ENCODE measurements at places on chromosomes 16 and 17.

- no peak for DNase-seq
Measured at GRCh38 chr16:55706739-55707384, 51.1 kb downstream of the SLC6A2 start.

GRCh38 chr16:71288890-71289731, at the start of gene CMTR2:
Gene CMTR2 (minus strand): TSS chr16:71289402. CDS start chr16:71285920, 3,482 bp downstream.
- peak; percentile 75 for DNase-seq

GRCh38 chr16:3536271-3536731, 35.5 kb downstream of the CLUAP1 start:
- no peak for DNase-seq

- no peak for DNase-seq
Measured at GRCh38 chr16:86748652-86749051, 170.3 kb downstream of the FOXL1 start.

- no peak for DNase-seq
Measured at GRCh38 chr17:56681561-56682266, 88.2 kb downstream of the NOG start.

DNA sequence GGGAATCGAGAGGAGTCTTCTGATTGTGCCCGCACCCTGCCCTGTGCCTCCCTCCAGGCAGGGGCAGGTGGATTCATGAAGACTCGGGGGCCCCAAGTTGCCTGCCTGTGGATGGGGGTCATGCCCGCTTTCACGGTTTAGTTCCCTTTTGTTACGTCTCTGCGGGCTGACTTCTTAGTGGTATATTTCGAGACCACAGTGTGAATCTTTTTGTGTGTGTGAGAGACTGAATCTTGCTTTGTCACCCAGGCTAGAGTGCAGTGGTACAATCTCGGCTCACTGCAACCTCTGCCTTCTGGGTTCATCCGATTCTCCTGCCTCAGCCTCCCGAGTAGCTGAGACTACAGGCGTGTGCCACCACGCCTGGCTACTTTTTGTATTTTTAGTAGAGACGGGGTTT, 18.1 kb upstream of the RNF213 start:
- DNase-seq = no peak

- DNase-seq = no peak
Measured at GRCh38 chr16:4626396-4626795, 1.8 kb downstream of the MGRN1 start.

GRCh38 chr16:77869997-77870813, 81.8 kb downstream of the VAT1L start:
- no peak for DNase-seq

GRCh38 chr17:40617678-40618240, 29.9 kb downstream of the SMARCE1 start:
- no peak for DNase-seq

Measured in cerebellar nuclear complex (tissue), 1 donor.